HT1080 (cell line): ENCODE measurements at places on chromosomes 7 and 10. TPM values are rescaled to one million over a fixed set of nuclear protein-coding genes. Genes with fewer than 3 reads are reported as not detected.

The OPALIN gene
- total RNA-seq = not detected in 2 replicates

The TAS2R3 gene
- 0.10 TPM in 1 of 2 replicates, not detected in the other for total RNA-seq

The CNNM1 gene
- total RNA-seq = not detected in 2 replicates

The FEZF1 gene
- total RNA-seq = not detected in 2 replicates

The UPK3B gene
- total RNA-seq = 1.0 TPM in 1 of 2 replicates, not detected in the other

The SRRT gene
- 119 and 127 TPM in 2 replicates for total RNA-seq

The REEP3 gene
- 13.1 and 18.1 TPM in 2 replicates for total RNA-seq

The ARMC3 gene
- total RNA-seq = not detected in 2 replicates

The PANK1 gene
- total RNA-seq = 3.8 and 5.0 TPM in 2 replicates

The ASB13 gene
- total RNA-seq = 17.4 and 19.4 TPM in 2 replicates

The CDC123 gene
- total RNA-seq = 356 and 469 TPM in 2 replicates

The STEAP4 gene
- not detected in 2 replicates for total RNA-seq

The VSTM2A gene
- not detected in 2 replicates for total RNA-seq

The HOXA7 gene
- total RNA-seq = not detected in 2 replicates

The LRRD1 gene
- 0.10 TPM in 1 of 2 replicates, not detected in the other for total RNA-seq

The HECW1 gene
- 2.4 and 2.5 TPM in 2 replicates for total RNA-seq
